Stimulated activated CD8-positive, alpha-beta memory T cell treated with anti-CD3 and anti-CD28 coated beads, Interleukin-15, amount 100 ng/mL, for 4 hours (primary cell): ENCODE measurements at places on chromosomes 13 and 19.

- DNase-seq: no peak
Observed at GRCh38 chr13:83881917-83882605, at the start of gene SLITRK1. TSS of gene SLITRK1 (minus strand) at chr13:83882474. CDS start at chr13:83881507, 967 bp downstream.

DNA sequence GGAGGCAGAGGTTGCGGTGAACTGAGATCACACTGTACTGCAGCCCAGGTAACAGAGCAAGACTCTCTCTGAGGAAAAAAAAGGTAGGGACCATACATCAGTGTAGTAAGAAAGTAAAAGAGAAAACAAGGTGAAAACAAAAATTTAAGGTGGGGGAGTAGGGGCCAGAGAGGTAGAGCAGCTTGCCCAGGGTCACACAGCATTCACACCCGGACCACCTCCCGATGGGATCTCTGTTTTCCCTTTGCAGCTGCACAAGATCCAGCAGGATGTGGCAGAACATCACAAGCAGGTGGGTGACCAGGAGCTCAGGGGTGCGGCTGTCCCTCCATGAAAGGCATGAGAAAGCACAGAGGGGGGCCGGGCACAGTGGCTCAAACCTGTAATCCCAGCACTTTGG is 4.5 kb downstream of the TLE6 start:
- no peak for DNase-seq

DNA sequence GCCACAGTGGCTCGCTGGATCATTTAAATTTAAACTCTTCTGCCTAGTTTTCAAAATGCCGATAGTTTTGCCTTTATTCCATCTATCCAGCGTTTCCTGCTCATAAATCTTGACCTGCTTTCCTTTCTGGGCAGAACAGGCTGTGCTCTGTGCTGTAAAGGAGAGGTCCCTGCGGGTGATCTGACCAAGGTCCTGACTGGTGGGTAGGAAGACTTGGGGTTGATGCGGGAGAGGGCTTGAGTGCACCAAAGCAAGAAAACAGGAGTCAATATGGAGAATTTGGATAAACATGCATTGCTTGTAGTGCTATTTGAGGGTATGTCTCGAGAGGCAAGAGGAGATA is 533.6 kb downstream of the MYO16 start:
- no peak for DNase-seq

DNA sequence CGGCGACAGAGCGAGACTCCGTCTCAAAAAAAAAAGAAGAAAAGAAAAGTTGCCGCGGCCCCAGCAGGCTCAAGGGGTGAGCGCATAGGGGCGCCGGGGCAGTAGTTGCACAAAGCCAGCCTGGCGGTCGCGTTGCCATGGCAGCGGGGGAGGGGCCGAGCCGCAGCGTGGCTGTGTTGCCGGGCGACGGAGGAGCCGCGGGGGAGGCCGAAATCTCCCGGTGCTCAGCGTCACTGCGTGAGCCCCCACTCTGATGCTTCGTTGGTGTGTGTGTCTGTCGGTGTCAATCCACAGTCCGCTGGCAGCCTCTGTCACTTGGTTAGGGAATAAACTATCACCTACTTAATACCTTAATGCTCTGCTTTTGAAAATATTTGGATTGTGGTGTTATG is 82.9 kb upstream of the C1QTNF9B start:
- DNase-seq: peak; percentile 84

DNA sequence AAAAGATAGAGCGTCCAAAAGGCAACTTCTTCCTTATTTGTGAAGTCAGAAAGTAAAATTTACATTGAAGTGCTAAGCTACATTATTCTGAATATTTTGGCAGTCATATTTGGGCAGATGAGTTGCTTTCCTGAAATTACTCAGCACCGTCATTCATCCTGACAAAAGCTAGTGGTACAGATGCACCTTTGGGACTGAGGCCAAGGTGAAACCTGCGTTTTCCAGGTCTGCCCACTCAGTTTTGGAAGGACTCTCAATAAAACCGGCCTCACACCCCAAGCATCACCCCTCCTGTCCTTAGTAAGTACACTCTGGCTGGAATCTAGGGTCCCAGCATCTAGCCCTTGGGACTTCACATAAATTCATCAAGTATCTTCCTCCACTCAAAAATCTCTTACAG is 187.5 kb downstream of the TM9SF2 start:
- no peak for DNase-seq

GRCh38 chr13:24165746-24166145 is 5.2 kb downstream of the SPATA13 start:
- DNase-seq: no peak

GRCh38 chr13:20767309-20767943 is 6.3 kb downstream of the EEF1AKMT1 start:
- DNase-seq: no peak

DNA sequence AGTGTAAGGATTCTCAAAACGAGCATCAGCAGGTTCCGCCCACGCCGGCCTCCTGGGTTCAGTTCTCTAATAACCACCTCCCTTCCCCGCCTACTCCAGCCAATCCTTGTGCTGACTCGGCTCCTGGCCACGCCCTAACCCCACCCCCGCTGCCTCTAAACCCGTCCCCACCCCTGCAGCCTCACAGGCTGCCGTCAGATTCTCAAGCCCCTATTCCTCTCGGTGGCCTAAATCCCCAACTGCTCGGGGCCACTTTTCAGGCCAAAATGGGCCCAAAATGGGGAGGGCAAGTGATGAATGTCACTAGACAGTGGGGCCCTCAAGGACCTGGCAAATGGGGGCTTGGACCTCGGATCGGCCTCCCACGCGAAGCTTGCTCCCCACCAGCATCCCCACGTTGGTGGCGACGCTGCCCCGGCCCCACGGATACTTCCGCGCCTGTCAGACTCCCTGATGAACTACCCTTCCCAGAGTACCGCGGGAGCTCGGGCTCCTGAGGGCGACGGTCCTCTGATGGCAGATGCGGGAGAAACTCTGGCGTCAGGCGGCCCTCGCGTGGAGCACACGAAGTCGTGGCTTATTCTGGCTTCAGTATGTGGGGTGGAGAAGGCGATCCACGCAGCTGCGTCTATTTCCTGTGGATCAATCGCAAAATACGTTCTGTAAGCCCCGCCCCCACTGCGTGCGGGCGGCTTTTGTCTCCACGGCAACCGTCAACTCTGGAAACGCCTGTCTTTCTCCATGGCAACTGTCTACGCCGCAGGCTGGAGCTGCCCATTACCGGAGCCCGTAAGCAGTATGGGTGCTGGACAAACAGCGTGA is 24.8 kb downstream of the ZNF473 start:
- peak; percentile 88 for DNase-seq

DNA sequence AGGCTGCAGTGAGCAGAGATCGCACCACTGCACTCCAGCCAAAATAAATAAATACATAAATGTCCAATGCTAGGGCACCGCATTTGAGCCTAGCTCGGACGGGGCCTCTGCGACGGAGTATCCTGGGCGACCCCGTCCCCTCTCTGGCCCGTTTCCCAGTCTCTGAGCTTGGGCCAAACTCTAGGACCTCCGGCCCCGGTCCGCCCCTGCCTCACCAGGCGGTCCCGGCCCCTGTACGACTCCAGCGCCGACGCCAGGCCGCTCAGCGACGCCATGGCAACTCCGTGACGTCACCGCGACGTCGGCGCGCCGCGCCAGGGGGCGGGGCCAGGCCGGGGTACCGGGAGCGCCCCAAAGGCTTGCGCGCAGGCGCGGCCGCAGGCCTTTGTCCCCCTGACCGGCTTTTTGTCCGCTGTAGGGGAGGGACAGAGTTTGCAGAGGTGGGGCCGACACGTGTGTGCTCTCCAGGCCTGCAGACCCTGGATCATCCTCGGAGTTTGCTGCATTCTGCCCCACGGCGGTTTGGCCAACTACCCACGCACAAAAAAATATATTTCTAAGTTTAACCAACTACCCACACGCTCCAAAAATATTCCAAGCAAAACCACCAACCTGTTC is at the start of gene PEX11G:
Gene PEX11G (minus strand): TSS at position 300 of the 618 bp plus-strand sequence. CDS start 25 bp downstream, at position 275.
- peak; percentile 84 for DNase-seq

DNA sequence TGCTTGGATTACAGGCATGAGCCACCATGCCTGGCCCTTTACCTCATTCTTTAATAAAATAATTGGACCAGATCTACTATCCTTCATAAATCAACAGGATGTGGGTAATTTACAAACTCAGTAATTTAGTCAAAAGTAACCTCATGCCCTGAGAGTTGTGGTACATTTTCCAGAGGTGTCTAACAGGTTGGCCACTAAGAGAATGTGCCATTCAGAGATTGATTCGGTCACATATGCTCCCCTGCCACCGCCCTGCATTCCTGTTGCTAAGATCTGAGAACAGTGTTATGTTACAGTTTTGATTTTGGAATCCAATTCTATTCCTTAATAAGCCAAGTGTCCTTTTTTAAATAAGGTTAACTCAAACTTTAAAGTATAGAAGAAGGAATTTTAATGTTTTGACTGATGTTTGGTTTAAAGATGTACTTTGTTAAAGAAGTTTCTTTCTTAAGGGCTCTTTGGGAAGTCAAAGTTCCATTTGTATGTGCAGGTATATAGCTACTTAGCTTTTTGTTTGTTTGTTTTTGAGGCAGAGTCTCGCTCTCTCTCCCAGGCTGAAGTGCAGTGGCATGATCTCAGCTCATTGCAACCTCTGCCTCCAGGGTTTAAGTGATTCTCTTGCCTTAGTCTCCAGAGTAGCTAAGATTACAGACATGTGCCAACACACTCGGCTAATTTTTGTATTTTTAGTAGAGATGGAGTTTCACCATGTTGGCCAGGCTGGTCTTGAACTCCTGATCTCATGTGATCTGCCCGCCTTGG is 29.2 kb downstream of the PHF11 start:
- no peak for DNase-seq

DNA sequence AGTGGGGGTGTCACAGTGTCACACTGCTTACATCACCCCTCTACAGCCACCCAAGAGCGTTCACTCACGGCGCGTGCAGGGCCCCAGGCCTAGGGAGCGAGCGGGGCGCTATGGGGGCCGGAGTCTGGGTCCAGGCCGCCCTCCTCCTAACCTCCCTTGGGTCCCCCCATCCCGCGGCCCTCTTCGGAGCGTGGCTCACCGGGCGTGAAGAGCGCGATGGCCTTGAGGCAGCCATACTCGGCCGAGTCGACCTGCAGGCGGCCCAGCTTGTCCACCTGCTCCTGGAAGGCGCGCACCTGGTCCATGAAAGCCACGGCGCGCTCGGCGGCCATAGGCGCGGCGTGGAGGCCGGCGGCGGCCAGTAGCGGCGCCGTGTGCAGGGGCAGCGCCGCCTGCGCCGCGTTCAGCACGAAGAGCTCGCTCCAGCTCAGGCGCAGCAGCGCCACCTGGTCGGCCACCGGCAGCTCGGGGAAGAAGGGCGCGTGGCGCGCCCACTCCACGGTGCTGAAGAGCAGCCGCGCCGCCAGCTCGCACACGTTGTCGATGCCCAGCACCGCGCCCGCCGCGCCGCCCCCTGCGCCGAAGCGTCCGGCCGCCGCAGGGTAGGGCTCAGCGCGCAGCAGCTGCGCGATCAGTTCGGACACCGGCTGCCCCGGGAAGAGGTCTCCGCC is 9.4 kb downstream of the OCEL1 start:
- DNase-seq: peak; percentile 39

DNA sequence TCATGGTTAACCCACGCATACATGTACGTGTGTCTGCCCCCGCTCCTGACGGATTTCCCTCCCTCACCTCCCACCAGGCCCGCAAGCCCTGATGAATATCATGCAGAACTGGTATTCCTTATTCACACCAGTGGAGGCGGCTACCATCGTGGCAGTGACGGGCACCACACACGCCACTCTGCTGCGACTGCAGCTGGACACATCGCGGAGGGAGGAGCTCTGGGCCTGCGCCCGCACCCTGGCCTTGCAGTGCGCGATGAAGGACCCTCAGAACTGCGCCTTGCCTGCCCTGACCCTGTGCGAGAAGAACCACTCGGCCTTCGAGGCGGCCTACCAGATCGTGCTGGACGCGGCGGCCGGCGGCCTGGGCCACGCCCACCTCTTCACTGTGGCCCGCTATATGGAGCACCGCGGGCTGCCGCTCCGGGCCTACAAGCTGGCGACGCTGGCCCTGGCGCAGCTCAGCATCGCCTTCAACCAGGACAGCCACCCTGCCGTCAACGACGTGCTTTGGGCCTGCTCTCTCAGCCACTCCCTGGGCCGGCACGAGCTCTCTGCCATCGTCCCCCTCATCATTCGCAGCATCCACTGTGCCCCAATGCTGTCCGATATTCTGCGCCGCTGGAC is 35.0 kb downstream of the ZSWIM4 start:
- no peak for DNase-seq

DNA sequence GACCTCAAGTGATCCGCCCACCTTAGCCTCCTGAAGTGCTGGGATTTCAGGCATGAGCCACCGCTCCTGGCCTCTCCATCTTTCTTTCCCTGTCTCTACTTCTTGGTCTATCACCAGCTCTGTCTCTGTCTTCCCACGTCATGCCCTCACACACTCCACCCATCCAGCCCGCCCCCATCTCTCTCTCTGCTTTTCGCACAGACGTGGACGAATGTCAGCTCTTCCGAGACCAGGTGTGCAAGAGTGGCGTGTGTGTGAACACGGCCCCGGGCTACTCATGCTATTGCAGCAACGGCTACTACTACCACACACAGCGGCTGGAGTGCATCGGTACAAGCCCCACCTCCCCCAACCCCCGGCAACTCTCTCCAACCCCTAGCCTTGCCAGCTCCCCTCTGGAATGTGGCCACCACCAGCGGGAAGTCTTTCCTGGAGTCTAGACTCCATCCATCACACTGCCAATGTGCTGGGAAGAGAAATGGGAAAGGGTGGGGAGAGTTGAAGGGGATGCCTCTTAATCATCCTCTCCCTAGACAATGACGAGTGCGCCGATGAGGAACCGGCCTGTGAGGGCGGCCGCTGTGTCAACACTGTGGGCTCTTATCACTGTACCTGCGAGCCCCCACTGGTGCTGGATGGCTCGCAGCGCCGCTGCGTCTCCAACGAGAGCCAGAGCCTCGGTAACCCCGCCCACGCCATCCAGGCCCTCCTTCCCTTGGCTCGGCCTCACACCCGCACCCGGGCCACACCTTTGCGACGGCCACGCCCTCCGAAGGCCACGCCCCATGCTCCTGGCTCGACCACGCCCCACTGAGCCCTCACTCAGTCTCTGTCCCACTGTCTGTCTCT is 22.5 kb downstream of the LTBP4 start:
- no peak for DNase-seq

- DNase-seq: no peak
Observed at GRCh38 chr13:38176664-38177063, 173.0 kb upstream of the UFM1 start.

DNA sequence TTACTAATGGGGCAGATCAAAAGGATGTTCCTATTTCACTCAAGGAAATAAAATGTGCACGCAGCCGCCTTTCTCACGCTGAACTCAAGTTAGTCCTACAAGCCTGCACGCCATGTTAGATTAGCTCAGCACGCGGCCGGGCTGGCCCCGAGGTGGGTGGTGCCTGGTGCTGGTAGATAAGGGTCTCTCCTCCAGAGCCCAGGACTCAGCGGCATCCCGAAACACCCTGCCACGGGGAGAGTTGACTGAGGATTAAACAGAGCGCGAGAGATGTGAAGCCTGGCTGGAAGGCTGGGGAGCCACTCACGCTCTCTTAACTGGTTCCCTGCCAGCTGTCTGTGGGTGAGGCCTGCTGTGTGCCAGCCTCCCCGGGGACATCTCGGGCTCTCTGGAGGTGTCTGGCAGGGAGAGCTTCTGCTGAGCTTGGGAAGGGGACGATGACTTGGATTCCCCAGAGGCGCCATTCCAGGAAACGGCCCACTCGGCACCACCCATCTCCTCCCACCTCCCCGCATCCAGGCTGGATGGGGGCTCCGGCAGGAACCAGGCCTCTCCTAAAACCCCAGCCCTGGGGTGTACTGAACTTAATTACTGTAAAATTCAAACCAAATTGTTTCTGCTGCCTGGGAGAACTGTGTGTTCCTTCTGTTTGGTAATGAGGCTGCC is 122.2 kb downstream of the KDM4B start:
- no peak for DNase-seq
